ENCODE measurements at places on chromosomes 2 and 18. TPM values are rescaled to one million over a fixed set of nuclear protein-coding genes. Genes with fewer than 3 reads are reported as not detected.

ASXL3 gene
- not detected for total RNA-seq

- H3K27me3 ChIP-seq = no peaks in the 10 kb centered on the region
- DNase-seq = no peak
- no peaks in the 10 kb centered on the region for H3K4me1 ChIP-seq
- H3K4me3 ChIP-seq = no peak overlapping the region
- no peak overlapping the region for H3K27ac ChIP-seq
Measured at GRCh38 chr18:36798738-36799473, 29.9 kb downstream of the TPGS2 start.

WDR54 gene
- 54.9 TPM for total RNA-seq

DNA sequence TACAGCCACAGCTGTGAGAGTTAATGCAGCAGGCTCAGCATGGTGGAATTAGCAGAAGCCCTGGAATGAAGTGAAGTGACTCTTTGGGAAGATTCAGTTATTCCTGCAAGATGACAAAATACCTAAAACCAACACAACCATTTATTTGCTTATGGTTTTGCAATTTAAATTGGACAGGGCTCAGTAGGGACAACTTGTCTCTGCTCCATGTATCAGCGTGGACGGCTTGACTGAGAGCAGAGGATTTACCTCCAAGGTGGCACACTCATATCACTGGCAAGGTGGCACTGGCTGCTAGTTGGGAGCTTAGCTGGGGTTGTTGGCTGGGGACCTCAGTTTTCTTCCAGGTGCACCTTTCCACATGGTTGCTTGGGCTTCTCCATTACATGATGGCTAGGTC, 58.3 kb downstream of the LTBP1 start:
- H3K27me3 ChIP-seq = no peaks in the 10 kb centered on the region
- no peak overlapping the region for H3K4me3 ChIP-seq
- DNase-seq = no peak
- H3K27ac ChIP-seq = no peak overlapping the region

TEKT4 gene
- not detected for total RNA-seq

MPHOSPH10 gene
- total RNA-seq = 36.7 TPM

DSG4 gene
- 0.07 TPM for total RNA-seq

GRCh38 chr2:127884436-127884835, 1.3 kb downstream of the AMMECR1L start:
- peak overlapping the region; percentile 66 for H3K4me3 ChIP-seq
- H3K27ac ChIP-seq = no peak overlapping the region
- H3K36me3 ChIP-seq = peaks cover 13% of the 10 kb centered on the region
- no peak for DNase-seq

All from HCT116 (cell line).